ENCODE measurements at places on chromosomes 2 and 18. TPM values are rescaled to one million over a fixed set of nuclear protein-coding genes. Genes with fewer than 3 reads are reported as not detected.
A peak's percentile ranks its signal among the peaks of the same experiment; 100 is the strongest.

- no peak for DNase-seq
These were observed 129.1 kb upstream of the DOCK10 start for GRCh38 chr2:225171350-225171749.

GRCh38 chr2:17353263-17353662 lies 165.0 kb downstream of the RAD51AP2 start:
- no peak for DNase-seq

Gene CSRNP3
- total RNA-seq = 2.9 TPM

Gene METAP1D
- 4.0 TPM for total RNA-seq

DNA sequence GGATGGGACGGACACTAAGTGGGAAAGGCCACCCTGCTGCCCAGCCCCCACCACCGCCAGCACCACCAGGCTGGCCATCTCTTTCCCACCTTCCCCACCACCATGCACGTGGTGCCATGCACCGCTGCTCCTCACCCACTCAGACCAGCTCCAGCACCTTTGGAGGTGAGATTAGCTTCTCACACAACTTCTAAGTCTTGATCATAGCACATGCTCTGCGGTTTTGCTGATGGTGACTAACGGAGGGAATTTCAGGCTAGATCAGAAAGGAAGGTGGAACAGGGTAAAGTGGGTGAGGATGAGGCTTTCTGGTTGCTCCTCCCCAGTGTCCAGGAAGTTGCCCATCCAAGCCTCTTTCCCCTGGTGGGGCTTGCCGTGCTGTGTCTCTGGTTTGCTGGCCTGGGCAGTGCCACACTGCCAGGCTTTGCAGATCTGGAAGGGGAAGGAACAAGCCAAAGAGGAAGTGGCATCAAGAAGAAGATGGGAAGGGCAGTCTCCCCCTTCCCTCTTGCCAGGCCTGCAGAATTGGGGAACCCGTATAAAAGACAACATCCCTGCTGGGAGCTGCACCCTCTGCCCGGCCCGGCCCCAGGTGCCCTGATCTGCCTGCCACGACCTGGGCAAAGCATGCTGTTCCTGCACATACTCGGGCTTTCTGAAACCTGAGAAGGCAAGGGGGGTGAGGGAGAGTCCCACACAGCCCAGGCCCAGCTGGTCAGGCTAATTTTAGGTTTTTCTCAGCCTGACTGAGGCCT lies 44.3 kb upstream of the CAB39 start:
- peak; percentile 78 for DNase-seq

GRCh38 chr2:26861610-26862224 lies 13.8 kb downstream of the DPYSL5 start:
- no peak for DNase-seq

DNA sequence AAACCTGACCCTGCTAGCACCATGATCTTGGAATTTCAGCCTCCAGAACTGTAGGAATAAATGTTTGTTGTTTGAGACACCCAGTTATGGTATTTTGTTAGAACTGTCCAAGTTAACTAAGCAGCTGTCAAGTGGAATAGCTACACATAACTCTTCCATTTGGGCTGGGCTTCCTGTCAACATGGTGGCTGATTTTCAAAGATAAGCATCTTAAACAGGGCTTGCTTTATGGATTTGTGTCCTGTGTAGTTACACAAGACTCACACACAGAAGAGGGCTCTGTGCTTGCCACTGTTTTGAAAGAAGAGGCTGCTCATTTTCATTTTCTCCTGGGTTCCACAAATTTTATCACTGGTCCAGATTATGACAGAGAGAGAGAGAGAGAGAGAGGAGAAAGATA lies 35.7 kb downstream of the GCG start:
- DNase-seq = no peak

Gene DRC1
- total RNA-seq = 0.13 TPM

GRCh38 chr2:48541666-48542389 lies 11.9 kb downstream of the STON1 start:
- DNase-seq = no peak

DNA sequence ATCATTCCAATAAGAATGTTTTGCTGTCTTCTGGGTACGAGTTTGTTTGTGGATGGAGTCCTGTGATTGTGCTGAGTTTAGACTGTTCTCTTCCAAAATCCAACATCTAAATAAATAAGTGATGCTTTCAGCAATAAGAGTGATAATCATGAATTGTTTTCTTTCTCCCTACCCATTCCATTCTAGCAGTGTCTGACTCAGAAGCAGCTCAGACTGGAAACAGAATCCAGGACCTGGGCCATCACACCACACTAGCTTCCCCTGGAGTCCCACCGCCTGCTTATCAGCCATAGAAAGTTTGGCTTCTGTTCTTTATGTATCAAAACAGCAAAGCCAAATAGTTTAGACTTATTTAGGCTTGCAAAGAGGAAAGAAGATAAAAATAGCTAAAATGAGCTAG lies 76.4 kb upstream of the CNGA3 start:
- DNase-seq = no peak

- no peak for DNase-seq
These were observed 252.4 kb upstream of the SPOPL start for GRCh38 chr2:138249207-138249606.

Gene PLEKHB2
- total RNA-seq = 41.3 TPM

- DNase-seq = no peak
These were observed 341.1 kb downstream of the CYRIA start for GRCh38 chr2:16324544-16324937.

GRCh38 chr2:80651435-80651834 lies 346.9 kb upstream of the LRRTM1 start:
- DNase-seq = no peak

DNA sequence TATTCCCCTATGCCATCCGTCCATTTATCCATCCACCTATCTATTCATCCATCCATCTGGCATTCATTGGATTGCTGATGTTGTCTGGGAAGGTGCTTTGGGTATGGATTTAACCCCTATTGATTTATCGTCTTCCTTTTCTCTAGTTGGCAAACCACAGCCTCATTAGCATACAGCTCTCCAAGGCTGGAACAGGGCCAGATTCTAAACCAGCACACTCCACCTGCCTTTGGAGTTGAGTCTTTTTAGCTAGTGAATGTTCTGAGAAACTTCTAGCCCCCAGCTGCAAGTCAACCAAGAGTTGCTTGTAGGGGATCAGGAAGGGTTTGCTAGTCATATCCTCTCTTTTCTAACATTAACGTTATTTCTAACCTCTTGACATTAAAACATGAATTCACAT lies 90.7 kb downstream of the NRP2 start:
- DNase-seq = no peak

GRCh38 chr18:3541549-3542386 lies 91.8 kb downstream of the TGIF1 start:
- no peak for DNase-seq

- DNase-seq = no peak
These were observed 1072.1 kb upstream of the FANCL start for GRCh38 chr2:59312967-59313940.

Gene ALPI
- total RNA-seq = not detected

GRCh38 chr2:46062637-46063412 lies 234.4 kb upstream of the EPAS1 start:
- peak; percentile 90 for DNase-seq

- DNase-seq = no peak
These were observed 20.1 kb upstream of the MREG start for GRCh38 chr2:216033403-216033802.

Gene DYSF
- 82.8 TPM for total RNA-seq

- no peak for DNase-seq
These were observed 155.0 kb upstream of the SRD5A2 start for GRCh38 chr2:31735716-31736115.

- DNase-seq = no peak
These were observed 61.7 kb upstream of the RALBP1 start for GRCh38 chr18:9413576-9413975.

Gene IL1R2
- total RNA-seq = 1.0 TPM

- no peak for DNase-seq
These were observed 1.0 kb upstream of the KYNU start for GRCh38 chr2:142876423-142876822.

GRCh38 chr2:25306777-25307368 lies 34.9 kb downstream of the DNMT3A start:
- no peak for DNase-seq

DNA sequence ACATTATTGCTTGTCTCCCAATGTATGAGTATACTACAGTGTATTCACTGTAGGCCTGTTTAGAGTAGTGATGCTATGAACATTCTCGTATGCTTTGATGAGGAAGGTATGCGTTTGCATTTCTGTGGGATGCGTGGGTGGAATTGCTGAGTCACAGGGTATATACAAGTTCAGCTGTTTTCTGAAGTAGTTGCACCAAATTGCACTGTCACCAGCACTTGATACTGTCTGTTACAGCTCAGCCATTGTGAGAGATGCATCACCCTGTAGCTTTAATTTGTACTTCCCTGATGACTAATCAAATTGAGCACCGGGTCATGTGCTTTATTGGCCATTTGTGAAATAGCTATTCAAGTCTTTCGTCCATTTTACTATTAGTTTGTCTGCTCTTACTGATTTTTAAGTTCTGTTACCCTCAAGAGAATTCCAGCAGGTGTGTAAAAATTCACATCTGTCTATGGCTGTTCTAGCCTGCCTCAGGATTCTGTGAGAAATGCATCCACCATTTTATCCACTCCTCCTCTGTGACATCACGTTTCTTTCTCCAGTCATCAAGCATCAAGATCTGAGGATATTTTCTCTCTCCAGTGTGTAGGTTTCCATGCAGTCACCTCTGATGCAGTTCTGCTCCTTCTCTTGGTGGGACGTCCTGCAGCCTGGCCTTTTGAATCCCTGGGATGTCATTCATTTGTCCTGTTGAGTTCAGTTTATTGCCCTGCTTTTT lies 72.5 kb downstream of the DGKD start:
- no peak for DNase-seq

DNA sequence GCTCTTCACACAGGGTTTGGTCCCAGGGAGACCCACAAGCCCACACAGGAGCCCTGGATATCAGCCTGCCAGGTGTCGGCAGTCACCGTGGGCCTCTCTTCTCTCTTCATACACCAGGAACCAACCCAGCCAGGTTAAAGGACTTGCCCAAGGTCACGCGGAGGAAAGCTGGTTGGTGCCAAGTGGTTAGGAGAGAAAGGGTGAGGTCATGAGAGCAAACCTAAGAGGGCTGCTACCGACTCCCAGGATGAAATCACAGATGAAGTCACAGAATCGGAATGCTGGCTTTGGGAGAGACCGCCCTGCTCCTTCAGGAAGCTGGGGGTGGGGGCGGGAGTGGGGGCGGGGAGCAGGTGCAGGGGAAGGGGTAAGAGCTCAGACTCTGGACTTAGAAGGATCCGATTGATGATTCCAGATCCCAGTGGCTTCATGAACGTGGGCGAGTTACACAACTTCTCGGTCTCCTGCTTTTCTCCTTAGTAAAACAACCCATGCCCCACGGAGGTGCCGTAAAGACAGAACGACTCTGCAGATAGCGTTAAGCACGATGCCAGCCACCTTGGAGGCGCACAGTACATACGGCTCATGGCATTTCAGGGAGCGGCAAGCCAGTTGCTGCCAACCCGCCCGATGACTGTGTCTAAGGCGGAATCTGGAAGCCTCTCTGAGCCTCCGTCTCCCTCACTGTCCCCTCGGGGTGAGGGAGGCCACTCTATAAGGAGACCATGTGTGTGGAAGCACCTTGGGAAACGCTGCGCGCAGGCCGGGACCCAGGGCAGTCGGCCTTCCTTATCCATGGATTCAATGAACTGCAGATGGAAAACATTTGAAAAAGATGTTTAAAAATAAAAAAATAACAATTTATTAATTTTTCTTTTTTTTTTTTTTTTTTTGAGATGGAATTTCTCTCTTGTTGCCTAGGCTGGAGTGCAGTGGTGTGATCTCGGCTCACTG lies 23.0 kb upstream of the TAF1B start:
- DNase-seq = no peak

DNA sequence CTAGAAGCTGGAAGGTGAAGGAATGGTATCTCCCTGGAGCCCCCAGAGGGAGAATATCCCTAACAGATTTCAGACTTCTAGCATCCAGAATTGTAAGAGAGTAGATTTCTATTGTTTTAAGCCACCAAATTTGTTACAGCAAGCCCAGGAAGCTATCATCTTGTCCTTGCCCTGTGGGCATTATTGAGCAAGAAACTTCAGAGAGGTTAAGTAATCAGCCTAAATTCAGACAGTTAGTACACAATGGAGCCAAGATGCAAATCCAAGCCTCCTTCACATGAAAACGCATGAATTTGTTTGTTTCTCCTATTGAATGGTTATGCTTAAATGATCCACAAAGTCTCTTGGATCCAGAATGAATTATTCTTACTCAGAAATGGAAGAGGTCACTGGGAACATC lies 55.2 kb upstream of the TRIB2 start:
- no peak for DNase-seq

GRCh38 chr2:233153146-233153798 lies 93.1 kb downstream of the INPP5D start:
- DNase-seq = no peak

Gene ANKRD53
- 0.38 TPM for total RNA-seq

- DNase-seq = no peak
These were observed 739.4 kb upstream of the RAB6C start for GRCh38 chr2:129240061-129240460.

Gene IAH1
- 92.0 TPM for total RNA-seq

GRCh38 chr2:118678985-118679384 lies 168.5 kb downstream of the EN1 start:
- DNase-seq = no peak

GRCh38 chr18:80201739-80202138 lies 45.6 kb downstream of the PARD6G start:
- DNase-seq = no peak

- DNase-seq = no peak
These were observed 63.6 kb downstream of the SLC35F5 start for GRCh38 chr2:113692698-113693428.

Measured in cardiac septum (tissue), 1 donor.